Foreskin fibroblast (primary cell): ENCODE measurements at places on chromosomes 13 and 19.

DNA sequence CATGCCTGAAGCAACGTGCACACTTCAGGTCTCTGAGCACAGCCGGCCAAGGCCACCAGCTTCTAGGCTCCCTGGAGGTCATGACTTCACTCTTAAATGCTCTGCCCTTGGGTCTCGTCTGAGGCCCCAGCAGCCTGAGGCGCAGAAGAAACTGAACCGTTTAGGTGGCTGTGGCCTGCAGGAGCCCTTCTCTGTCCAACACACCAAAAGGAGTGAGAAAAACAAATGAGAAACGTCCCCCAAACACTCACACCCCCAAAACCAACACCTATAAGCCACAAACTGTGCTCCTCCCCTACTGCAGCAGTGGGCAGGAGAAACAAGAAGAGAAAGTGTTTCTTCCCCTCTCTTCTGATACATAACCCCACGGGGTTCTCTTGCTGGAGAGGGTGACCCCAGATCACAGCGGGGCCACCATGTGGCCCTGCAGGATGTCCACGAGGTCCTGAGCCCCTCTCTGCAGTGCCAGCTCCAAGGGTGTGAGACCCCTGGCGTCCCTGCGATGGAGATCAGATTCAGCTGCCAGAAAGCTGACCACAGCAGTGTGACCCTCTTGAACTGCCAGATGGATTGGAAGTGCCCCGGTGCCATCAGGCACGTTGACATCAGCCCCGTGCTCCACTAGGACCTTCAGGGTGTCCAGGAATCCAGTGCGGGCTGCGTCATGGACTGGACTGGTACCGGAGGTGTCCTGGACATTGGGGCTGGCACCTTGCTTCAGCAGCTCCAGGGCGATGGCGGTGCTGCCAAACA is 1.0 kb upstream of the KRI1 start:
- DNase-seq, result no peak

DNA sequence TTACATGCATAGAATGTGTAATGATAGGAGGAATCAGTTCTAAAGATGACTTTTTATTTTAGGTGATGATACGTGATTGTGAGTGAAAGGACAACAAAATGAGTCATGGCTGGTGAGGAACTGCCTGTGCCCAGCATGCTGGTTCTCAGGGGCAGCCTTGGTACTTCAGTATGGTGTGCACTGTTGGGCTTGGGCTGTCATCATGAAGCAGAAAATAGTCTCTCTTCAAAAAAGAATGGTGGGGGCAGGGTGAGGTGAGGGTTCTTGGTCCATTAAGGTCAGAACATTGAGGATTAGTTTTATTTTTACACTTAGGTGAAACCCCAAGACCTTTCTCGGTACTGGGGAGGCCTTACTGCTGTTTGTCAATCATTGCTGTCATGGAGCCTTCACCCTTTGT is 309.5 kb downstream of the MTUS2 start:
- DNase-seq, result no peak

- DNase-seq, result no peak
Observed at GRCh38 chr13:92136449-92137155, 738.2 kb downstream of the GPC5 start.

GRCh38 chr19:45781214-45782161 is 802 bp downstream of the DMPK start:
- peak; percentile 56 for DNase-seq

DNA sequence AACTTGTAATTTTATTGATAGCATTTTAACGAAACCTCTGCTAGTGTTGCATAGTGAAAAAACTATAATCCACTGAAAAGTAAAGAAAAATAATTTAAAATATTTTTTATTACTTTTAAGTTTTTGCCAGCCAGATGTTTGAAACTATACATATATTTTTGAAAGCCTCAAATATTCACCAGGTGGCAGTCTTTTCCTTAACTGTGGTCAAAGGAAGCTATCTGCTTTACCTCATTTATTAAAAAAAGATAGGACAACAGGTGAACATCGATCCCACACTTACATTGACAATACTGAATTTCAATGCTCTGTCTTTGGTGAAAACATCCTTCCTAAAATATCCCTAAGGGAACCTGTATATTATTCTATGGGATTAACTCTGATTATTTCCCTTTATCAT is 100.5 kb downstream of the TRPC4 start:
- DNase-seq, result no peak

DNA sequence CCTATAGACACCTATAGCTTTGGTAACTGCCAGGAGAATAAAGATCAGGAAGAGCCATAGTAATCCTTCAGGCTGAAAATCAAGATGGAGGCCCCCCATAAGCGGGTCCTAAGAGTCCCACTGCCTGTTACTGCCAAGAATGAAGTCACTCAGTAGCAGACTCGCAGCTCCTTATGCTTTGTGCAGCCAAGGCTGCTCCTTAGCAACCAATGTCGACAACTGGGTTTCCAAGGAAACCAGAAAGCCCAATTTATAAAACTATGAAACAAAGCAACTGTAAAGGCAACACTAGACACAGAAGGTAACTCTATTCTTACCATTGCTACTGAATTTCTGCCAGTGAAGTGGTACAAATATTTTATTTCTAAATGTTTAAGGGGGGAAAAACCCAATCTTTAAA is 56.5 kb downstream of the DCLK1 start:
- DNase-seq, result no peak

DNA sequence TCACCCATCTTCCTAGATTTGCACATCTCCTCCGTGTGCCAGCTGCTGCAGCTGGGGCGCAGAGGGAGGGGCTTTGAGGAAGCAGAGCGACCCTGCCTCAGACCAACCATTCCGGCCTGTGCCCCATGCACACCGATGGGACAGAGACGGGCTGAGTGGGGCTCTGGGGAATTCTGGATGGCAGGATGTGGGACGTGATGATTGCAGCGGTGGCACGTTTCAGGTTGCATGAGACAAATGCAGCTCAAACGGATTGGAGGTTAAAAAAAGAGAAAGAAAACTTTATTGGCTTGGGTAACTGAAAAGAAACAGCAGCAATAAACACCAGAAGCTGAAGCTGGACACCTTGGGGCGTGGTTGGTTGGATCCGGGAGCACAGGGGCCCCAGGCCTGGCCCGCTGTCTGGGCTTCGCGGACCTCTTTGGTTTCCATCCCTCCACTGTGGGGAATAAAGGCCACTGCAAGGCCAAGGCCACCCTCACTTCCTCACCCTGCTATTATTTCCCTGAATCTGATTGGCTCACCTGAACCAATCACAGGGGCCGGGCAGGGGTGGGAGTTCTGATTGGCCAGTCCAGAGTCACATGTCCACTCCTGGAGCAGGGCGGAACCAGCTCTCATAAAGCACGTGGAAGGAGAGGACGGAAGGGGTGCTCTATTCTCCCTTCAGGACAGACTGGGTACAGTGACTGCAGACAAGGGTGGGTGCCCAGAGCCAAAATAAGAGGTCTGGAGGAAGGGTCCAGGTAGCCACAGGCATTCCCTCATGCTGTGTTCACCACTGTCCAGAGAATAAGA is 6.1 kb upstream of the ZNF787 start:
- no peak for DNase-seq

DNA sequence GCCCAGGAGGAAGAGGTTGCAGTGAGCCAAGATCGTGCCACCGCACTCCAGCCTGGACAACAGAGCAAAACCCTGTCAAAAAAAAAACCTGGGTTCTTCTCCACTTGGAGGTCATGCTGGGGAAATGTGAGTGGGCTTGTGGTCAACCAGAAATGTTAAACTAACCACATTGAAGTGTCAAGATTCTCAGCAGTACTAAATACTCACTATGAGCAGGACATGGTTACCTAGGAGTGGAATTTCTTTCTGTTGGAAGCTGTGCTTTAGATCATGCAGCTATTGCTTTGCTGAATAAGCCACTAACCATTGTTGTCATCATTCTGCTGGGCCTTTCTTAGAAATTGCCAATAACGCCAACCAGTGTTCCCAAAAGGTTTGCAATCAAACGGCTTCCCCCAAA is 253.3 kb upstream of the TSHZ3 start:
- no peak for DNase-seq

DNA sequence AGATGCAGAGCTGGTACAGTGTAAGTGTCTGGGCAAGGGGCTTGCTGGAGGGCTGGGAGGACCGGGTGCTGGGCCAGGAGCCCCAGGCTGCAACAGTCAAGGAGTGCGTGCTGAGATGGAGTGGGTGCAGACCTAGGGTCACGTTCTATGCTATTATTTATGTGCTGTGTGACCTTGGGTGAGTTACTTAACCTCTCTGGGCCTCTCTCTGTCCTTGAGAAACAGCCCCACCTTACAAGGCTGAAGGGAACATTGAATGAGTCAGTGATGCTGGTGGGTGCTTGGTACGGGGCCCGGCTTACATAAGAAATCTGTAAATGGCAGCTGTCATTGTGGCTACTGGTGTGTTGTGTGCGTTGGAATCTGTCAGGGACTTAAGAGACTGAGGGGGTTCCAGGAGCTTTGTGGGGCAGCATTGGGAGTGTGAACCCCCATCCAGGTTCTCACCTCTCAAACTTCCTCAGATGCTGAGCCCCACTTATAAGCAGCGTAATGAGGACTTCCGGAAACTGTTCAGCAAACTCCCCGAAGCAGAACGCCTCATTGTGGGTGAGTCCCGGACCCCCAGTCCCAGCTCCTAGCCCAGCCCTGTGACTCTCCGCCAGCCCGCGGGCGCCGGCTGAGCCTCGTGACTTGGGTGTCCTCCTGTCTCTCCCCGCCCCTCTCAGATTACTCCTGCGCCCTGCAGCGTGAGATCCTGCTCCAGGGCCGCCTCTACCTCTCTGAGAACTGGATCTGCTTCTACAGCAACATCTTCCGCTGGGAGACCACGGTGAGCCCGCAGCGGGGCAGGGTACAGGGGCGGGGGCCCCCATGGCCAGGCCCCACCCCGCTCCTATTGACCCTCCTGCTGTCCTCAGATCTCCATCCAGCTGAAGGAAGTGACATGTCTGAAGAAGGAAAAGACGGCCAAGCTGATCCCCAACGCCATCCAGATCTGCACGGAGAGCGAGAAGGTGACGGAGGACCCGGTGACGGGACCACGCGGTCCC is 9.6 kb downstream of the GRAMD1A start:
- DNase-seq, result no peak

- DNase-seq, result no peak
Observed at GRCh38 chr19:1244693-1245451, 3.3 kb downstream of the ATP5F1D start.

- DNase-seq, result peak; percentile 58
Observed at GRCh38 chr13:30708541-30708940, 26.8 kb upstream of the ALOX5AP start.

- DNase-seq, result no peak
Observed at GRCh38 chr19:29547361-29547960, 21.7 kb downstream of the VSTM2B start.

- no peak for DNase-seq
Observed at GRCh38 chr13:25112695-25113255, 16.8 kb downstream of the PABPC3 start.

DNA sequence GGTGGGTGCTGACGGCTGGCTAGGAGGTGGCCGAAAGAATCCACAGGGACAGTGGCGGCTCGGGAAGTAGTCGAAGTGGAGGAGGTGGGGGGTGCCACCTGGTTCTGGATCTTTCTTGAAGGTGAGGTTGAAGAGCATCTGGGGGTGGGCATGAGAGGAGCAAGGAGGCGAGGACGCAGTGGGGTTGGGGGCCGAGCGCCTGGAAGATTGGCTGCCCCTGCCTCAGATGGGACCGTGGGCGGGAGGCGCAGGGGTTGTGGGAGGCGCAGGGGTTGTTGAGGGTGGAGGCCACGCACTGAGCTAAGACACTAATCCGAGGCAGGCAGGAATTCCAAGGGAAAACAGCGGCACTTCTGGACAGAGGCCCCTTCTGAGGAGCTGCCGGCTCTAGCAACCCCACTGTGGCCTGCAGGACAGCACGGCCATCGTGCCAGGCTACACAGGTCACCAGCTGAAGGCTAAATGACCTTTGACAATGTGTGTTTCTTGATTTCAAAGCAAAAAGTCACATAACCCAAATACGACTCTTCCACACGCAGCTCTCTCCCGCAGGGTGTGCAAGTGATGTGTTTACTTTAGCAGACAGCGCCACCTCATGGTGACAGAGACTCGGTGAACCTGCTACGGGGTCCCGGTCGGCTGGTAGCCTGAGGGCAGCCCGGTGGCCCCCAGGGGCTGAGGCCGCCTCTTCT is 44.1 kb upstream of the RANBP3 start:
- peak; percentile 64 for DNase-seq

DNA sequence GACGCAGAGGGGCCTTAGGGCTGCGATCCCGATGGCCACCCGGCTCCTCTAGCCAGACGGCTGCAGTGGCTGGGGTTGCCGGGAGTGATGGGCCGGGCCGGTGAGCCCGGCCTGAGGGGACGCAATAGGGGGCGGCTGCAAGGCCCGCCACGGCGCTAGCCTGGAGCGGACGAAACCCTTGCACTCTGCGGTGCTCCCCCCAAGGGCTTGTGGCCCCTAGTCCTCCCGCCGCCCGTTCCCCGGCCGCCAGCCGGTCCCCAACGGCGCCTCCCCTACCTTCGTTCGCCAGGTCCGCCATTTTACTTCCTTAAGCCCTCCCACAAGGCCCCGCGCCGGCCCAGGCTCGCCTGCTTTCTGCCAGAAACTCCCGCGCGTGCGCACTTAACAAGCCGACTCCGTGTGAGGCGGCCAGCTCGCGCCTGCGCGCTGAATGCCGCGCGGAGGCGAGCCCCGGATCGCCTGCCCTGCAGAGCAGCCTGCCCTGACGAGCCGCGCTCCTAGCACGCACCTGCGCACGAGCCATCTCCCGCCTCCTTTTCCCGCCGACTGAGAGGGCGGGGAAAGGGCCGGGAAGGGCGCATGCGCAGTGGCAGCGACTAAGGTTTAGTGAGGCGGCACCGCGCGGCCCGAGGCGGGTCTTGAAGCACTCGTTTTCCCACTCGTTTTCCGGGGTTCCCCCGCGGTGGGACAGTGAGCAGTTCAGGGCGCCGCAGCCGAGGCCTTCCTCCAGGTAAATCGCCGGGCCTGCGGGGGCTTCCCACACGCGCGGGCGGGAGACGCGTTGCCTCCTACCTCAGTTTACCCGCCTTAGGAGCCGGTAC is at the start of gene RANBP3:
TSS of gene RANBP3 (minus strand) at position 356 of the 821 bp plus-strand sequence. CDS start at position 298, 58 bp downstream.
- DNase-seq, result peak; percentile 100

DNA sequence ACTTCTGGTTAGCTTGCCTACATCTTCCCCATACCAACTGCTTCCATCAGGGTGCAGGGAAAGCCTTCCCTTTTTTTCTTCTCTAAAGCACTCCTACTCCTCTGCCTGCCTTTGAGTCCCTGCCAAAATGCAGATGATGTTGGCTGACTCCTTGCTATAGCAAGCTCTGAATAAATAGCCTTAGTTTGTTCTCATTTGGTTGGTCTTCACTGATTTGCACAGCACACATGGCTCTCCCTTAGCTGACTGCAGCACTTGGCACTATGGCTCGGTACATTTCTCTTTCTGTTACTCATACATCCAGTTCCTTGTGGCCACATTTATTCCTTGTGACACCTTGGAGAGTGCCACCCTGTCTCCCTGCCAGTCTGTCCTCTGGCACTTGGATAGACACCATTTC is 249.8 kb downstream of the DCLK1 start:
- no peak for DNase-seq
